Caki2 (cell line): ENCODE measurements at places on chromosomes 7 and 10. TPM values are rescaled to one million over a fixed set of nuclear protein-coding genes. Genes with fewer than 3 reads are reported as not detected.

Gene CLRN3
- not detected in 2 replicates for total RNA-seq

Gene SVOPL
- total RNA-seq: not detected in 2 replicates

Gene PRRT4
- total RNA-seq: 0.91 TPM in 1 of 2 replicates, not detected in the other

Gene CHRM2
- not detected in 2 replicates for total RNA-seq

Gene CCDC146
- 0.14 and 3.3 TPM in 2 replicates for total RNA-seq

Gene RGR
- total RNA-seq: not detected in 2 replicates

Gene GJD4
- not detected in 2 replicates for total RNA-seq

Gene ANKRD22
- total RNA-seq: not detected in 2 replicates

Gene CYP3A4
- total RNA-seq: not detected in 2 replicates

Gene TMEM140
- total RNA-seq: 0.81 and 0.98 TPM in 2 replicates

Gene NEUROD6
- total RNA-seq: not detected in 2 replicates

Gene UBTD1
- 13.0 and 23.3 TPM in 2 replicates for total RNA-seq

Gene CNNM2
- total RNA-seq: 0.52 and 4.0 TPM in 2 replicates

Gene DIP2C
- 4.9 and 18.5 TPM in 2 replicates for total RNA-seq

Gene SPAG6
- total RNA-seq: not detected in 2 replicates

Gene DGKB
- not detected in 2 replicates for total RNA-seq

Gene CPN1
- total RNA-seq: not detected in 2 replicates

Gene DRGX
- total RNA-seq: not detected in 2 replicates

Gene PITX3
- total RNA-seq: not detected in 2 replicates

Gene ZNF107
- total RNA-seq: 0.52 and 1.1 TPM in 2 replicates

Gene SLC18A3
- total RNA-seq: not detected in 2 replicates

Gene NACAD
- not detected in 2 replicates for total RNA-seq

Gene VAX1
- total RNA-seq: 0.27 and 0.67 TPM in 2 replicates

Gene PLA2G12B
- not detected in 2 replicates for total RNA-seq

Gene NXPH1
- total RNA-seq: 0.14 TPM in 1 of 2 replicates, not detected in the other

Gene ECHDC3
- total RNA-seq: 29.5 and 36.8 TPM in 2 replicates

Gene VWA2
- total RNA-seq: not detected in 2 replicates

Gene MACROH2A2
- 29.0 and 29.4 TPM in 2 replicates for total RNA-seq

Gene PHKG1
- 1.3 TPM in 1 of 2 replicates, not detected in the other for total RNA-seq

Gene FAM221A
- total RNA-seq: 4.1 TPM in 1 of 2 replicates, not detected in the other

Gene PTPN20
- total RNA-seq: 12.7 and 13.6 TPM in 2 replicates

Gene FOXI2
- not detected in 2 replicates for total RNA-seq

Gene CUL2
- total RNA-seq: 10.4 and 14.9 TPM in 2 replicates

Gene TECPR1
- 1.6 and 7.7 TPM in 2 replicates for total RNA-seq

Gene LRWD1
- 35.4 and 47.4 TPM in 2 replicates for total RNA-seq

Gene PPP1R3A
- not detected in 2 replicates for total RNA-seq

Gene FKBP6
- not detected in 2 replicates for total RNA-seq

Gene ZNF786
- 5.9 and 11.6 TPM in 2 replicates for total RNA-seq
